ENCODE measurements at places on chromosomes 3 and 15.

- no peak for DNase-seq
Observed at GRCh38 chr3:73148682-73149081, 87.2 kb downstream of the EBLN2 start.

DNA sequence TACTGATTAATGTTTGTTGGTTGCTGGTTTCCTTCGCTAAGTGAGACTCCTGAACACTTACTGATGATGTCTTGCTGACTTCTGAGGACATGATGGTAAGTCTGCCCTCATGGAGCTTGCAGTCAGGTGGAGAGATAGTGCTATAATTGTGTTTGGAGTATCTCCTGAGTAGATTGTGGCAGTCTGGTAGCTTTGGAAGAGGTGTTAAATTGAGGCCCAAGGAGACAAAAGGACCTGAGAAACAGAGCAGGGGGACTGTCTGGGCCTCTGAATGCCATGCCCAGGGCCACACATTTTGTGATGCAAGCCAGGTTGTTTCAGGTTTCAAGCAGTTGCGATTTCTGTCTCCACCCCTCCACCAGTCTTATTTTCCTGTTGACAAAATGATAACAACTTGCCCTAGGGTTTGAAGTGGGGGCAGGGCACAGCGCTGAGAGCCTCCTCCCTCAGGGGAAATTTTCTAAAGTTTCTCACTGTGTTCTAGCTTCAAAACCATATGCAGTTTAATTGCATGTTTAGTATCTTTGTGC, 16.7 kb downstream of the SMAD3 start:
- DNase-seq, result peak; percentile 47

GRCh38 chr3:155031186-155031585, 48.9 kb upstream of the MME start:
- DNase-seq, result no peak

- DNase-seq, result no peak
Observed at GRCh38 chr15:38701149-38701548, 136.5 kb upstream of the RASGRP1 start.

DNA sequence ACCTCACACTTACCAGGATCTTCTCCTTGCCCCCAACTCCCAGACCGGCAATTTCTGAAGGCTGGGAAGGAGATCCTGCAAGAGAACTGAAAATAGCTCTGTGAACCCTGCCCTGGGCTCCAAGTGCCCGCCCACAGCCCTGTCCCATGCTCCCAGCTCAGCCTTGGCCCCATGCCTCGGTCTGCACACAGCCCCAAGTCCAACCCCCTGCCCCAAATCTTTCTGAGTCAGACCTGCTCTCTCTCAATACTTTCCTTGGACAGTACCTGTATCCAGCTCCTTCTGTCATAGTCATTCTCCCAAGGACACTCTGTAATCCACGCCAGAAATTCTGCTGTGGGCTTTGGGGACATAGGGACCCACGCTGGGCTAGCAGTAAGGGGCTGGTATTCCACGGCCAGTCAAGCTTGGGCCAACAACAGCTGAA, 6.3 kb upstream of the SMAD3 start:
- DNase-seq, result no peak

GRCh38 chr3:195796795-195797194, 14.9 kb downstream of the MUC4 start:
- DNase-seq, result no peak

- DNase-seq, result no peak
Observed at GRCh38 chr3:58824285-58824684, 157.7 kb upstream of the FAM3D start.

- no peak for DNase-seq
Observed at GRCh38 chr3:111667170-111667569, 72.0 kb upstream of the ZBED2 start.

DNA sequence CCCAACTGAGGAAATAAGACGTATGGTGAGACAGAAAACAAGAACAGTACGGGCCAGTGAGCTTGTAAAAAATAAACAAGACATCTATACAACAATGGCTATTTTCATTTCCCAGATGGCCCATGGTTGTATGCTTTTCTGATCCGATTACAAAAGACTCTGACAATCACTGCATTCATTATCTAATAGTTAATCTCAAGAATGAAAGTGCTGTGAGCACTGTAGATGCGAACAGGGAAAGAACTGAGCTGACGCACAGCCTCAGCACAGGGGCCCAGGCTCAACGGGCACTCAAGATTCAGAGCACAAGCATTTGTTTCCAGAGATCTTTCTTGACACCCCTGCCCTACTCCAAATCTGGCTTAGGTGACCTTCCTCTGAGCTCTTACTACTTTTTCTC, 6.9 kb downstream of the MTMR10 start:
- DNase-seq, result no peak

All from stimulated activated CD4-positive, alpha-beta T cell treated with anti-CD3 and anti-CD28 coated beads, Interleukin-15, amount 100 ng/mL, for 1 hour (primary cell).